ENCODE measurements at places on chromosomes 5 and 9. TPM values are rescaled to one million over a fixed set of nuclear protein-coding genes. Genes with fewer than 3 reads are reported as not detected.

DNA sequence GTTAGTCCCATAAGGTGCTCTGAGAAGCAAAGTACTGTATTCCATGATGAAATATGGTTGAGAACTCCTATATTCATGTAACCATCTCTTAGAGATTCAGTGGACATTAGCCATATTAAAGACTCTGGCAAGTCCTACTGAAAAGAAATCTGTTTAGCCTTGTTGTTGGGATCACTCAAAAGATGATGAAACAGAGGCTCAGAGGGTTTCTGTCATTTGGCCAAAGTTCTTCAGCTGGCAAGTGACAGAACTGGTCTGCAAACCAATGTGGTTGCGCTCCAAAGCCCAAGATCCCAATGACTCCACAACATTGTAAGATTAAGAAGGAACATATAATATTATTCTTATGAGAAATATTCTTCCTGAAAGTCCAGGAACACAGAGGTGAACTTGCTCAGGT, 462.9 kb downstream of the ACTL7B start:
- no peak for DNase-seq

- DNase-seq: no peak
These were observed 13.1 kb downstream of the IL7R start for GRCh38 chr5:35869685-35870277.

GRCh38 chr9:18058564-18059442, 415.1 kb upstream of the ADAMTSL1 start:
- DNase-seq: no peak

The NOP16 gene
- 28.0 TPM for total RNA-seq

The DEPDC1B gene
- 10.0 TPM for total RNA-seq

The SPATA31A7 gene
- not detected for total RNA-seq

The PCSK1 gene
- not detected for total RNA-seq

Data from IMR-90 (cell line).